ENCODE measurements at places on chromosomes 7 and 10. TPM values are rescaled to one million over a fixed set of nuclear protein-coding genes. Genes with fewer than 3 reads are reported as not detected.

- no peaks in the 10 kb centered on the region for H3K36me3 ChIP-seq
- H3K27me3 ChIP-seq, result no peaks in the 10 kb centered on the region
- H3K27ac ChIP-seq, result no peak overlapping the region
These were observed 170.7 kb downstream of the EXOC4 start for GRCh38 chr7:133423618-133424017.

- H3K4me1 ChIP-seq, result no peaks in the 10 kb centered on the region
- no peaks in the 10 kb centered on the region for H3K36me3 ChIP-seq
- DNase-seq, result no peak
- H3K4me3 ChIP-seq, result no peak overlapping the region
- H3K27ac ChIP-seq, result no peak overlapping the region
- no peaks in the 10 kb centered on the region for H3K27me3 ChIP-seq
These were observed 16.3 kb downstream of the MTPN start for GRCh38 chr7:135960709-135961451.

DNA sequence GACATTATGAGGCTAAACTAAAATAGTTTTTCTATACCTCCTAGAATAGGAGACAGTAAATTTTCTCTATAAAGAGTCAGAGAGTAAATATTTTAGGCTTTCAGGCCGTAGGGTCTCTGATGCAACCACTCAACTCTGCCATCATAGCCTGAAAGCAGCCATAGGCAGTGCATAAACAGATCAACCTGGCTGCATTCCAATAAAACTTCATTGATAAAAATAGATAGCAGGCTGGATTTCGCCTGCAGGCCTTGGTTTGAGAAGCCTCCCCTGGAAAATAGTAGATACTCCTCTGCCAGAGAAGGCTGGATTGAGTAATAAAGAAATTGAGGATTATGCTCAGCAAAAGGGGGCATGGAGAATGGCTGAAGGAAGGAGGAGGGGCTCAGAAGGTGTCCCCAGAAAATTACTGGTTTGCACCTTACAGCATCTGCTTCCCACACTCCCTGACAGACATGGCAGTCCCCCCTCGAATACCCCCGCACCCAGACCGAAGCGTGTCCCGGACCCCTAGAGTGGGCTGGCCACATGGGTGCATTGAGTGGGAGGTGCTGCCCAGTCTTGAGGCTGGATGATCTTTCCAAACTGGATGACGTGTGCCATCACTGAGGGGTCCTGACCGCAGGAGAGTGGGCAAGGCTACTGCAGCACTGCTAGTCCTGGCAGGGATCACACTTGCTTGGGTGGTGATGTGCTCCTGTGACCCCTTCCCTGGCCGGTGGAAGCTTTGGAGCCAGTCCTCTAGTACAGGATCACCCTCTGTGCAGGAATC, 126.6 kb downstream of the PTPN20 start:
- no peaks in the 10 kb centered on the region for H3K4me1 ChIP-seq
- DNase-seq, result no peak
- no peaks in the 10 kb centered on the region for H3K27me3 ChIP-seq
- no peak overlapping the region for H3K4me3 ChIP-seq

GRCh38 chr10:78717200-78717599, 351.6 kb upstream of the ZMIZ1 start:
- no peaks in the 10 kb centered on the region for H3K4me1 ChIP-seq
- no peak for DNase-seq
- H3K36me3 ChIP-seq, result no peaks in the 10 kb centered on the region
- H3K27ac ChIP-seq, result no peak overlapping the region
- no peak overlapping the region for H3K4me3 ChIP-seq

- H3K4me3 ChIP-seq, result no peak overlapping the region
- H3K36me3 ChIP-seq, result no peaks in the 10 kb centered on the region
- DNase-seq, result no peak
- peaks cover 17% of the 10 kb centered on the region for H3K27me3 ChIP-seq
These were observed 58.8 kb upstream of the FHIP2A start for GRCh38 chr10:114762811-114763210.

GRCh38 chr7:5012985-5013384, 32.7 kb upstream of the RBAK start:
- H3K4me3 ChIP-seq, result no peak overlapping the region
- no peaks in the 10 kb centered on the region for H3K4me1 ChIP-seq
- no peaks in the 10 kb centered on the region for H3K36me3 ChIP-seq
- H3K27me3 ChIP-seq, result no peaks in the 10 kb centered on the region
- DNase-seq, result peak; percentile 17

GRCh38 chr10:89367529-89367928, 10.3 kb upstream of the IFIT1B start:
- DNase-seq, result no peak
- H3K4me1 ChIP-seq, result no peaks in the 10 kb centered on the region
- H3K27me3 ChIP-seq, result no peaks in the 10 kb centered on the region
- no peaks in the 10 kb centered on the region for H3K36me3 ChIP-seq
- no peak overlapping the region for H3K27ac ChIP-seq

MSMB gene
- total RNA-seq, result not detected
